Dorsolateral prefrontal cortex (tissue), 122 donors: ENCODE measurements at places on chromosomes 3 and 15.
A peak's percentile ranks its signal among the peaks of the same experiment; 100 is the strongest.

GRCh38 chr3:66823009-66823397 lies 175.1 kb upstream of the KBTBD8 start:
- DNase-seq = no peak

DNA sequence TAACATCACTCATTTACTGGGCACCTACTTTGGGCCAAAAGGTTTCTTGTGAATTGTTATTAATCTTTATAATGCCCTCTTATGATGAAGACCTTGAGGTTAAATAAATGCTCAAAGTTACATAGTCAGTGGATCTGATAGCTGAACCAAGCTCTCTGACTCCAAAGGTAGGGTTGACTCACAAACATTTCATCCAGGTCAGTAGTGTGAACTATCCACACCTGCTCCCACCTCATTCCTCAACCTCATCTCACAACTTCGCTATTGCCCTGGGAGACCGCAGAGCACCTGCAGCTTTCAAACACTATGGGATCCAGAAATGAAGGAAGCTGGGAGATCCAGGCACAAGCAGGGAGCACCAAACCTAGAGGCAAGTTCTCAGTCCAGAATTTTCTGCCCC lies 93.8 kb upstream of the FGF12 start:
- no peak for DNase-seq

DNA sequence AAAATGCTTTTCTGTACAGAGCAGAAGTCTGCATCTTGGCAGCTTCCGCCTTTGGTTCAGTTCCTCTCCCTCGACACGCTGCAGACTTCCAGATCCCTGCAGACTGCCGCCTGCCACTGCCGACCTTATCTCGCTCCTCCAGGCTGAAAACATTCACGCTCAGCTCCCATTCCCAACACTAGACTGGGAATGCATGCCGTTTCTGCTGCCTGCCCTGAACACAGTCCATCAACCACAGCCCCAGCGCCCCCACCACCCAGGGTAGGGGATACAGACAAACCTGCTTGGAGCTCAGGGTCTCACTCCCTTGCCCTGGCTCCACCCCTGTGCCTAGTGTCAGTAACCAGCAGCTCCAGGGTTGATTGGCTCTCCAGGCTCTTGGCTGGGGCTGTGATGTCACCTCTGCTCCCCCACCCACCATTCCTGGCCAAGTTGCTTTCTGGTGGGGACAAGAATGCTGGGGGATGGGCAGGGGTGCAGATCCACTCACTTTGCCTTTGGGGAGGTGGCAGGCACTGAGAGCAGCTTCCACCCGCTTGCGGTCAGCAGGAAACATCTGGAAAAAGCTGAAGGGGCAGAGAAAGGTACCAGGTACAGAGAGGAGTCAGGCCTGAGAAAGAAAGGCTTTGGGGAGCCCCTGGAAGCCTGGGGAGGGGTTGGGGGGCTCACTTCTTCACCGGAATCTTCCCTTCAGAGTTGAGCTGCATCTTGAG lies 6.1 kb downstream of the PLCB2 start:
- DNase-seq = no peak

DNA sequence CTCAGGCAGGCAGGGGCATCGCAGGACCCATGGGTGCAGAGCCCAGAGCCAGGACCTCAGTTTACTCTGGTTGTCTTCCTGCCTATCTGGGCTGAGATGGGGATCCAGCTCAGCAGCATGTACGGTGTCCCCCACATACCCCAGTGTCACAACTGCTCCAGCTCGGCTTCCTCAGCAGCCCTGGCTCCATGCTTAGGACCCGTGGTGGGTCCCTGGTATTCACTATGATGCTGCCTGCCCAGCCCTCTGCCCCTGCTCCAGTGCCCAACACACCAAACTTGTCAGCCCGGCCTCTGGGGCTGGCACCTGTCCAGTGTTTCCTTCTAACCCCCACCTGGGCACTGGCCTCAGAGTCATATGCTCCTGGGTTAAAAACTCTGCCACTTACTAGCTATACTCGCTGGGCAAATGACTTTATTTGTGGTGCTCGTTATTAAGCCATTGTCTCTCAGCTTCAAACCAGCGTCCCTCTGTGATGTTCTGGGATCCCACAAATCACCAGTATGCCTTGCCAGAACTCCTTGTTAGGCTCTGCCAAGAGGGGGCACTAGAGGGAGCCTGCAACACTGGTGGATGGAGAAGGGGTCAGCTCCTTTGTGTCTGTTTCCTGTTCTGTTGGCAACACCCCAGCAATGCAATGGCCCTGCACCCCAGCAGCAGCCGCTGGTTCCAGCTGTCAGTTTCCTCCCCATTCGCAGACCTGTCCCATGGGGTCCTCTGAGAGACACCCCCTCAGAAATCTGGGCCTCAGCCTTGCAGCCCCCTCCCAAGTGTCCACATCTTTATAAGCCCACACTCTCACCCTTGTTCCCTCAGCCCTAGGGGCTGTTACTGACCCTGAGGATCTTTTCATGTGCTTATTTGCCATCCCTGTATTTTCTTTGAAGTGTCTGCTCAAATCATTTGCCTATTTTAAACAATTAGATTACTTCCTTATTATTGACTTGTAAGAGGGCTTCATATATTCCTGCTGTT lies 24.1 kb upstream of the MRPS22 start:
- no peak for DNase-seq

- no peak for DNase-seq
These were observed 48.6 kb upstream of the LINGO1 start for GRCh38 chr15:77681362-77681761.

DNA sequence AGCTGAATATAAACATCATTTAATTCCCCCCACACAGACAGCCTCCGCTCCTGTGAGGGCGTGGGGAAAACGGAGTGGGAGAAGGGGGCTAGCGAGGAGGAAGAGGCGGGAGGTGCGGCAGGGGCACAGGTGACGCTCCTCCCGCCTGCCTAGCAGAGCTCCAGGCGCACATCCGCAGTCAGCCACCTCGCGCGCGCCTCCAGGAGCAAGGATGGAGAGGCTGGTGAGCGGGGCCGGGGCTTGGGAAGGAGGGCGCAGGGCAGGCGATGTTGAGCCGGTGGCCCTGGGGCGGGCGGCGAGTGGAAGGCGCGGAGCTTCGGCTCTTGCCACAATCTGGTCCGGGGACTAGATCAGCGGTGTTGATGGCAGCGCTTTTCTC lies at the start of gene CD200:
Gene CD200, plus strand, starts transcription at position 155 of the 379 bp plus-strand sequence. Its CDS starts 57 bp downstream, at position 212.
- peak; percentile 74 for DNase-seq

- no peak for DNase-seq
These were observed 31.9 kb downstream of the CMTM7 start for GRCh38 chr3:32423534-32423933.

DNA sequence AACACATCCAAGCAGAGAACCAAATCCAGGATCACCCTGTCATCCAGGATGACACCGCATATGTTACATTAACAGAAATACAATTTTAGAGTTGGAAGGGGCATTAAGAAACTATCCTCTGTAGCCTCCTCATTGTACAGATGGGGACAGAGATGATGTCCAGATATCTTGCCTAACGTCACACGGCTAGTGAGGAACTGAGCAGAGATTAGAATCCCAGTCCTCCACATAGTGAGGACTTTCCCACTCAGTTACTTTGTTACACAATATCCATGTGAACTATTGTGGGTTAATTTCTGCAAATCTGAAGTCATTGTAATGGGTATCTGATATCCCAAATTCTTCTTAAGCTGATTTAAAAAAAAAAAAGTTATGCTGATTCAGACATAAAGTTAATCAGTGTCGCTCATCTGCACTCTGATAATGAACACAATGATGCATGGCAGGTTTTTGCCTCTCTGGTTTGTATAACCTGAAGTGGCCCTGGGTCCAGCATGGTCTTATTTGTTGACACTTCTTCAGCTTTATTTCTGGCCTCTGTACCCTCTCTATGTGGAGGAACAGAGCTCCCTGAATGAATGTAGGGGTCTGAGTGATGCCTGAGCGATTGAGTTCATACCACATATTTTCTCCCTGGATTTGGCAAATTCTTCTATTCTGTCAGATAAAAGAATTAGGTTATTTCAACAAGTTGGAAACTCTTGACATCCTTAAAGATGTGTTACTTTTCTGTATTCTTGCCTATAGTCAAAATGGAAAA lies 76.0 kb upstream of the LIMD1 start:
- DNase-seq = no peak

DNA sequence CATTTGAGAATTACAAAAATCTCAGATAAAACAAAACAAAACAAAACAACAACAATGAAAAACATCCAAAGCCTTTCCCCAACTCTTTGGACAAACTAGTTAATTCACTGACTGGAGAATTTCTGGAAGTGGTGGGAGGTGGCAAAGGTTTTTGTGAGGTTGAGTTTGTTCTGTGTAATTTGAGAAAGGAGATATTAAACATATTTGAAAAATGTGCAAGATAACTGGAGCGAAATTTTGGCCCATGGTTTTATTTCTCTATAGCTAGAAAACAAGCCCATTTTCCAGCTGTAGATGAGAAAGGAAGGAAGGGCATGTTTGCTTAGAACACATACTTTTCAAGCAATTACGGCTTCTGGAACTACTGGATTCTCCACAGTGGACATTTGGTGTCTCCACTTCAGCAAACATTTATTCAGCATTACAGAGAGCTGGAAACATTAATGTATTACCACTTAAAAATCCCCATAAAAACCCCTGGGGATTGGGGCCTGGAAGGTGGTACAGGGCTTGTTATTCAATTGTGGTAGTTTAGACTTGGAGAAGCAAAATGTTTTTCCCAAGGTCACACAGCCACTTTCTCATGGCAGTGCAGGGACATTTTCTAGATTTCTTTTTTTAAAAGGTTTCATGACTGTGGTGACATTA lies 135.8 kb downstream of the THSD4 start:
- DNase-seq = no peak

GRCh38 chr3:141410846-141411245 lies 42.5 kb downstream of the ZBTB38 start:
- no peak for DNase-seq

GRCh38 chr15:70385052-70385451 lies 287.3 kb upstream of the TLE3 start:
- DNase-seq = no peak

DNA sequence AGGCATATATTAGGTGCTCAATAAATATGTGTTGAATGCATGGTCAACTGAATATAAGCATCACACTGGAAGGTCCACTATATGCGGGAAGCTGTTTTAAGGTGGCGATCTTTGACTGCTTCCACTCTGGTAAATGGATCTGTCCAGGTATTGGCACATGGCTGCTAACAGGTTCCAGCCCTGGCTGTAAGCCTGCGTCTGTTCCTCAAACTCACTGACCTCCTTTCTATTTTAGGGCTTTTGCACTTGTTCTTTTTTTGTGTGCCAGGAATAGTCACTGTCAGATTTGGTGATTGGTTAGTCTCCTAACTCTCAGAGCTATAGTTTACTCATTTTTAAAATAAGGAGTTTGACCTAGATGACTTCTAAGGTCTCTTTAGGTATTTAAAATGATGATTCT lies 46.2 kb downstream of the ADAMTSL3 start:
- no peak for DNase-seq

GRCh38 chr15:44250566-44251205 lies 37.8 kb upstream of the GOLM2 start:
- no peak for DNase-seq

- DNase-seq = no peak
These were observed 59.6 kb downstream of the ATP10A start for GRCh38 chr15:25803541-25803940.

DNA sequence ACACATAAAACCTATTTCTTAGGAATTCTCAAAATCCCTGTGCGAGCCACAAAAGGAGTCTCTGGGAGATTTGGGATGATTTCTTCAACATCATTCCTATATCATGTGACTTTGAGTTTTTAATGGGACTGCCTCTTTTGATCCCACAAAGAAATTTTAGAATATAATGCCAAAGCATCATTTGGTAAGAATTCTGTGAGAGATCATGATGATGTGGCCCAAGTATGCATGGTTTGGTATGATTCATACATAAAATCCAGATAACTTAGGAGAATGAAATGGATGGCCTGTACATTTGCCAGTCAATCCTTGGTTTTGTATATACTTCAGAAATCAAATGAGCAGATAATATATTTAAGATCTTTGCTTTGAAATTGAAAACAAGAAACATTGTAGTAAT lies 61.3 kb downstream of the UBE2E2 start:
- no peak for DNase-seq

- no peak for DNase-seq
These were observed 2.2 kb downstream of the RPSA start for GRCh38 chr3:39408493-39409372.

GRCh38 chr3:184561913-184562877 lies 610 bp downstream of the EPHB3 start:
- DNase-seq = no peak

DNA sequence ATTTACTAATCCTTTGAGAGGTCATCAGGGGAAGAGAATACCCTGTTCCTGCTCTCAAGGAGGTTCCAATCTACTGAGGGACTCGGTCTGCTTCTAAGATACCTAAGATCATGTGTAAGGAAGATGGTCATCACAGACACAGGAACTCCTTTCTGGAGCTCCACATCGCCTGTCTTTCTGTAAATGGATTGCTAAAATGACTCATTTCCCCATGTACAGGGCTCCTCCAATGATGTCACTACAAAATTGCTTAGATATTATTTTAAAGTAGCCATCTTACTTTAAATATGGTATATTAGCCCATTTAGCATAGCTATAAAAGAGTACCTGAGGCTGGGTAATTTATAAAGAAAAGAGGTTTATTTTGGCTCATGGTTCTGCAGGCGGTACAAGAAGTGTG lies 206.1 kb upstream of the PROK2 start:
- DNase-seq = no peak

GRCh38 chr3:143483214-143483613 lies 363.6 kb downstream of the CHST2 start:
- DNase-seq = no peak

DNA sequence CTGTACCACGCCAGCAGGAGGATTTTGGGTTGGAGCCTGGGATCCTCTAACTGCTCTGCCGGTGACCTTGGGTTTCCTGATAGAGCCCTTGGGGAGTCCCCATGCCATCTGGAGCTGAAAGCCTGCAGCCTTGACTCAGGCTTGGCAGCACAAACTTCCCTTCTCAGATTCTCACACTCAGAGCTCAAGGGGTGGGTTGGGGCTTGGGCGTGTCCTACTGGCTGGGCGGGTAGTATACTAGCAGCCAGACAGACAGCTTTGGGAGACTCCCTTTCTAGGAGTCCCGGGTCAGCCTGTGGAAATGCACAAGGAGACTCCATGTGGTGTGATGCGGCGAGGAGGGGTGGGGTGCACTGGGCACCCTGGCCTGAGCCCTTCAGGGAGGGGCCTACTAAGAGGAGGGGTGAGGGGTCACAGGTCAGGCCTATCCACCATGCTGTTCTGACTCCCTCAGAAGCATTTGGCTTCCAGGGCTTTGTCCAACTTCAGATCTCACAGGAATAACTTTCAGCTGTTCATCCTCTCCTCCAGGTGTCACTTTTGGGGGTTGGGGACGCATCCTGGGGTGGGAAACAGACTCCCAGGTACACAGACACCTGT lies 21.6 kb upstream of the PLXNA1 start:
- no peak for DNase-seq

GRCh38 chr3:133895208-133896001 lies at the start of gene RAB6B:
TSS of gene RAB6B (minus strand) at chr3:133895882. CDS start at chr3:133895466, 416 bp downstream.
- DNase-seq = no peak

DNA sequence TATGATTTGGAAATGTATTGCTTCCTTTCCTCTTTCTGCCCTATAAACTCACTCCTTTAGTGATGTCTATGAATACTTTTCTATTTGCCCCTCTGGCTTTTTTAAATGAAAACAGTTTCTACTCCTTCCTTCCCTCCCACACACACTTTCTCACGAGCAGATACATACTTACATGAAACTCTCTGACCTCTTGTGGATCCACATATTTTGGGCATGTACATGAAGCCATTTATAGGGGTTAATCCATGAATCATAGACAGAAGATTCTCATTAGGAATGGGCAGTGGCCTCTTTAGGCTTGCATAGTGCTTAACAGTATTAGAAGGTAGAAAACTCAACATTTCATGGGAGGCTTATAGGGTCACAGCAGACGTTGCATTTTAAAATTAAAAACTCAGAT lies 24.8 kb downstream of the ANAPC13 start:
- DNase-seq = no peak

GRCh38 chr15:72312605-72313447 lies 7.1 kb downstream of the CELF6 start:
- DNase-seq = peak; percentile 71
